NCI-H2029 treated with DMSO at 0.1 percent for 48 hours (cell line): ENCODE measurements at places on chromosomes 3 and 15.
A peak's percentile ranks its signal among the peaks of the same experiment; 100 is the strongest.

DNA sequence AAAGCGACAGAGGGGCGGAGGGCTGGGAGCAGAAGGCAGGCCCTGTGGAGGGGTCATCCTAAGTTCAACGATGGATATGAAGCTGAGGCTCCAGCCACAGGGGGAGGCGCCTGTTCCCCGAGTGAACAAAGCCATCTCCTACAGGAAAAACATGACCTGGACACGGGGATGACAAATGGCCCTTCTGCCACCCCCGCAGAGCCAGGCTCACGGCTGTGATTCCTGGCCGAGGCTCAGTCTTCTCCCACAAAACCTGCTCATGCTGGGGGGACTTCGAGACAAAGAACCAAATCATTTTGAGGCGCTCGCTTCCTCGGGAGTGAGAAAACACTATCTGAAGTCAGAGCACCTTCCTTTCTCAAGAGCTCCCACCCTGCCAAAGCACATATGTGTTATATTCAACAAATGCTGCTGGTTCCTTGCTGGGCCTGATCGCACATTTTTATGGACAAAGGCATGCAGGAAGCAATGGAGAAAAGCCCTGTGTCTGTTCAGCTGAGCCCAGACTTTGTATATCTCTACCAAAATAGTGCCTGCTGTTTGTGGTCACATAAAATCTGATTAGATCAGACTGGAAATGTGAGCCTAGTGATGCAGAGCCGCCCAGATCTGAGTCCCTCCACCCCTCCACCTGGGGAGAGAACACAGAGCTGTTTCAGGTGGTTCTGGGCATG lies 5.6 kb downstream of the RBP1 start:
- DNase-seq, result peak; percentile 21

DNA sequence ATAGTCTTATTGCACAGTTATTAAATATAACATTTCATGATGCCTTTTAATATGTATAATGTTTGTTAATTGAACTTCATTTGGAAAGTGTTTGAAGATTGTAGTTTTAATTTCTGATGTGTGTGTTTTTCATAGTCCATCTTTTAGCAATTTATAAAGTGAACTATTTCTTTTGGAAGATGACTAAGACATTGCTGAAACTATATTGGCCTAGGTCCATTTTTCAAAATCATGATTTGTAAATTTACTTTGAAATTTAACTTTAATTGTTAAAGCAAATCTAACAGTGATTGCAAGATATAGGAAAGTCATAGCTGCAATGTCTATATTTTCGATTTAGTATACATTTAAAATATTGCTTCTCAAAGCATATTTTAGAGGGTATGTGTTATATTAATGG lies 30.8 kb downstream of the MCTP2 start:
- no peak for DNase-seq

DNA sequence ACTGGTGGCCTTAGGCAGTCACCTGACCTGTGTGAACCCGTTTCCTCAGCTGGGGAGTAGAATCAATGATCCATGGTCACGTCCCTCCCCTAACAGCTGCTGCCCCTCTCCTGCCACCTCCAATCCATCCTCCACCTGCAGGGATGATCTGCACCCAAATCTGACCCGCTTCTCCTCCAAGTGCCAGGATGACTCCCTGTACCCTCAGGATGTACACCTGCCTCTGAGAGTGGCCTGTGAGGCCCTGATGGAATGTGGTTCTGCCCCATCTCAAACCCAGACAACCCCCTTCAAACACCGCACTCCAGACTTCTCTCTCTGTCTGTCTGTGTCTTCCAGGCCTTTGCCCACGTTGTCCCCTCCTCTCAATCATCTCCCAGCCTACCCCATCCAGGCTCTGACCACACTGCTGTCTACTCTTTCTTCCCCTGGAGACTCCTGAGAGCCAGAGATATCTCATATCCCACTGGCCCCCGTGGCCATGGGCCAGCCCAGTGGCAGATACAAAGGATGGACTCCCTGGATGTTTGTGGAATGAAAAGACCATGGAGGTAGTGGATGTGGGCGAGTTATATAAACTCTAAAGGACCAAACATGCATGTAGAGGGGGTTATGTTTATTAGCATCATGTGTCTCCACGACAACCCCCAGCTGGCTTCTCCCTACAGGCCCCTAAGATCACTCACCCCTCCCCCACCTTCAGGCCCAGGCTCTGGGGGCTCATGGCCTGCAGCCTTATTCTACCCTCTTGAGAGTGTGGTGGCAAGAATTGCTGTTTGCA lies 84.9 kb downstream of the SMAD6 start:
- DNase-seq, result no peak

DNA sequence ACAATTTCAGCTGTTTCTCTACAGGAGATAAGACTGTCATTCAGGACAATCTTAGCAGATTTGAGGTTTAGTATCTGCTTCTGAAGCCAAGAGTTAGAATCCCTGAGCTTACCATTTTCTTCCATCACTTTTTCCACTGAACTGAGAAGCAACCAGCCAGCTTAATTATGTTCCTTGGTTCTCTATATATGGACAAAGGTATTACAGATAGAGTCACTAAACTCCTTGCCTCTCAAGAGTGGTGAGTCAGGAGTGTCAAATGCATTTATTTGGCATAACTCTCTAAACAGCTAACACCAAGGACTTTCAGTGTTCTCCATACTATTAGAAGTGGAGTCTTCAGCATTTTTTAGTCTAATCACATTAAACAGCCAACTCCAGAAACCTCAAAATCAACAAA lies 239.3 kb downstream of the ALCAM start:
- no peak for DNase-seq

DNA sequence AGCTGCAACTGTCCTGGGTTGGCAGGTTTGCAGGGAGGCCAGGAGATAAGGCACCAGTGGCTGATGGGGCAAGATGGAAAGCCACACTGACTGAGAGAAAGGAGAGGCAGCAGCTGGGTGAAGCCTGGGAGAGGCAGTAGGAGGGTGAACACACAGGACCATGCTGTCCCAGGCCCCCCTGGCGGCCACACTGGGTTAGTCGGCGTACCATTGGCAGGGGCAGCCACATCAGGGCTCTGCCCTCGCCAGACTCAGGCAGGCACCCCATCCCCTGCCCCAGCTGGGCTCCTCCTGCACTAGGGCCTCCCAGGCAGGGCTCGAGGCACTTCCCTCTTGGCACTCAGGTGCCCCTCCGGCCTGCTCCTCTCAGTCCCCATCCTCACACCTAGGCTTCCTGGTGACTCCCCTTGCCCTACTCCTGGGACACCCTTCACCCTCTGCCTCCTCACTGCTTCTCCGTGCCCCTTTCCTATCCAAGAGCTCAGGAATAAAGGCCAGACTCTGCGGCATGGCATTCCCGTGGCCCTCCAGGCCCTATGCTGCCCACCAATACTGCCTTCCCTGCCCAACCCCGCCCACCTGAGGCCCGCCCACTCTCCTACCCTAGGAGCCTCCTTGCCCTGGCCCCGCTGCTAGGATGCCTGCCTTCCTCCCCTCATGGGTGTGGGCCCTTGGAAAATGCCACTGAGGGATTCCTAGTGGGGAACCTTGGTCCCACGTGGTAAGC lies 28.7 kb upstream of the DUSP7 start:
- no peak for DNase-seq

DNA sequence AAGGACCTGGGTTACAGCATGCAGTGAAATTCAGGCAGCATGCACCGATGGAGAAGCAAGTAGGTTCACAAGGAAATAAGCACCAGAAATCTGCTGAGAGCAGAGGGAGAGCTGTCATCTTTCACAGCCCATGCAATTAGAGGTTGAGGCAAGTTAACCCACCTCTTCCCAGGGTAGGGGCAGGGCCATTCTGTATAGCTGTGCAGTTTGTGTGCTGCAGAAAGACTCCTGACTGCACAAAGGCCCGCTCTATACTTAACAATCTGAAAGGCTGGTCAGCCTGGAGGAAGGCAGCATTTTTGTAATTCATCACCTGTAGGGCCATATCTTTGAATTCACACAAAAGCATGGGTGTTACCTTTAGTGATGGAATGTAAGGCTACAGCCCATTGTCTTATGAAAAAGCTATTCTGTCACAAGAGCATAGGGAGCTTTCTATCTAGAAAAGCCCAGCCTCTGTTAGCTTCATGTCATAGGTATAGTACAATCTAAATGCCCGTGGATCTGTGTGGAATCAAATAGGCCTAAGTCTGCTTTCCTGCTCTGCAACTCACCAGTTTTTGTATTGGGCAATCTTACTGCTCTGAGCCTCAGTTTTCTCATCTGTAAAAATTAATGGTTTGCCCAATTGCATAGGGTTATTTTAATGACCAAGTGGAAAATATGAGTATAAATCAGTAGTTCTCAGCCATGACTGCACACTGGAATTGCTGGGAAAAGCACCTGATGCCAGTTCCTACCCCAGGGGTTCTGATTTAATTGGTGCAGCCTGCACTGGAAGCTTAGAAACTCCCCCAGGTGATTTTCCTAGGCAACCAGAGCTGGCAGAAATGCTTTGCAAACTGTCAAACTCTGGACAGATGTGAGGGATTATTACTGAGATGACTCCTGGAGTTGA lies 65.2 kb downstream of the ATP13A5 start:
- no peak for DNase-seq

- no peak for DNase-seq
Observed at GRCh38 chr3:100562224-100562857, 47.1 kb upstream of the ADGRG7 start.

- DNase-seq, result no peak
Observed at GRCh38 chr3:52088445-52089367, 32.3 kb upstream of the DUSP7 start.

DNA sequence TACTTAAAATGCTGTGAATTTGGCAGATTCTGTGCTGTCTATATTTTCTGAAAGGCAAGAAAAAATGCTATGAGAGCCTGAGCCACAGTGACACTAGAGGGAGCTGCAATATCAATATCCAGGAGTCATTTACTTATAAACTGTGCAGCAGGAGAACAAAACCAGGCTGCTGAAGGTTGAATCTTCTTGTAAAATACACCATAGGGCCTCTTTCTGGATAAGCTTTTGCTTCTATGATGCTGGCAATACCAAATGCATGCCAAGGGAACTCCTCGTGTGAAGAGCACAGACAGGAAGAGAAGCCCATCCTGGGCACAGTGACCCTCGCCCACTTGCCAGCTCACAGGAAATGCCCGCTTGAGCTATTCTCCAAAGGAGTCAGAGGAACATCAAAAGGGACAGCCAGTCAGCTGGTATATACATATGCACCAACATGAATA lies 48.0 kb upstream of the TSPAN3 start:
- DNase-seq, result peak; percentile 36

DNA sequence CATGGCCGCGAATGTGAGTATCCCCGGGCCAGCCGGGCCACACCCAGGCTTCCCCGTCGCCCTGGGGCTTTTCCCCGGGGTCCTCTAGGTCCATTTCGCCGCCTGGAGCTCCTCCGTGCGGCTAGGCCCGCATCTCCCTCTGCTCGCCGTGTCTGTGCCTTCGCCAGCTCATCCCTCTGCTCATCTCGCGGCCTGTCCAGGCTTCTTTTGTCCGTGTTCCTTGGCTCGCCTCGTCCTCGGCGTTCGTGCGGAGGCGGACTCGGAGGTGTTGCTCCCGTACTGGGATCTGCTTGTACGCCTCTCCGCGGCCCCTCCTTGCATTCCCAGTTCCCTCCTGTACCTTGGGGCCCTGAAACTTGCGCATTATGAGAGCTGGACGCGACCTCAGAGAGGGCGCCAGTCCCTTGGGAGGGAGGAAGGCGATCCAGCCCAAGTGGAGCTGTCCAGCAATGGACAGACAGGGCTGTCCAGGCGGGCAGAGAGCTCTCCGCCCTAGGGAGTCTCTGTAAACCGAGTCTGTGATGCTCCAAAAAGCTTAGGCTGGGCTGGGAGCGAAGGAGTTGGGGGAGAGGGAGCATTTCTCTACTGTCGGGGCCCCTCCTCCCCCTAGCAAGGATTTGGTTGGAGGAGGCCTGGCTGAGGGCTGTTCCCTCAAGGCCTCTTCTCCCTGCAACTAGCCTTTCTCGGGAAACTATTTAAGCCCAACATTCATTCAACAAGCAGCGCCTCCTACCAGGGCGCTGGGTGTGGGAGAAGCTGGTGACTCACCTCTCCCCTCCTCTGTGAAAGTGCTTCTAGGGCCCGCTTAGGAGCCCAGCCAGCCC lies 553 bp downstream of the TMEM43 start:
- DNase-seq, result no peak

DNA sequence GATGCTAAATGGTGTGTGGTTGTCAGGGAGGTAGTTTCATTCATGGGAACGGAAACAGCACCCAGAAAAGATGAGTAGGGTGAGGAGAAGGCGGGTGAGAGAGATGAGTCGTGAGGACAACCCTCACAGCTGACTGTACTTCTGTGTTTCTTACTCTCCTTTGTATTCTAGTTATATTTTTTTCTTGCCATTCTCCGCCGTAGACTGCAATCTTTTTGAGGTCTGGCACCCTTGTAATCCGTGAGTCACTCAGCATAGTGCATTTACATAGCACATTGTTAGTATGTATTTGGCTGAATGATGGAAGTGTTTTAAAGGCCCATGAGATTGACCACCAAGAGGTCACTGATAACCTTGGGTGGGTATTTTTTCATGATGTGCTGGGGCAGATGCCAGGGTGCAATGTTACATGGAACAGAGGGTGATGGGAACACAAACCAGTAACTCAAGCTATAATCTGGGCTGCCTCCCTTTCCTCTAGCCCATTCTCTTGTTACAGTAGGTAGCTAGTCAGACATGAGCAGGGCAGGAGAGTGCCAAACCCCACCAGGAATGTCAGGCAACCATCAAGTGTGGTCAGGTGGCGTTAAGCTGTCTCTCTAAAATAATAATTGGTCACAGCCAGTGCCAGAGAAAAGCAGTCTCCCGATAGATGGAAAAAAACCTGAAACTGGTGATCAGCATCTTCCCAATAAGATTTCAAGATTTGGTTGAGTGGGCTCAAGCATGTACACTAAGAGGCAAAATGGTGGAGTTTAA lies 18.8 kb upstream of the DGKG start:
- DNase-seq, result no peak

- no peak for DNase-seq
Observed at GRCh38 chr3:161371441-161372320, at the start of gene SPTSSB. TSS of gene SPTSSB (minus strand) at chr3:161371517. CDS start at chr3:161346323, 25,194 bp downstream.

GRCh38 chr15:96629511-96629910 lies 299.0 kb downstream of the NR2F2 start:
- DNase-seq, result no peak

DNA sequence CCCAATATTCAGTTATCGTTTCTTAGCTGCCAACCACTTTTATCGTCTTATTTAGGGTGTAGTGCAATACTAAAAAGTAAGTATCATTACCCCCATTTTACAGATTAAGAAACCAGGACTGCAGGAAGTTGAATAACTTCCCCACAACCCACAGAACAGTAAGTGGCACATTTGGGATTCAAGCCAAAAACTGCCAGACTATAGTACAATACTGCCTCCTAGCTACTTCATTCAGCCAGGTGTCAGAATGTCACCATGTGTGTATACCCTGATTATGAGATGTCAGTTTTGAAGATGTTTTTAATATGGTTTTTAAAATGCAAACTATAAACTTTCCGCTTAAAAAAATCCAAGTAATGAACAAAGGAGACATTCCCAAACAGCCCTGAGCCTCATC lies 74.2 kb upstream of the PROK2 start:
- peak; percentile 3 for DNase-seq

DNA sequence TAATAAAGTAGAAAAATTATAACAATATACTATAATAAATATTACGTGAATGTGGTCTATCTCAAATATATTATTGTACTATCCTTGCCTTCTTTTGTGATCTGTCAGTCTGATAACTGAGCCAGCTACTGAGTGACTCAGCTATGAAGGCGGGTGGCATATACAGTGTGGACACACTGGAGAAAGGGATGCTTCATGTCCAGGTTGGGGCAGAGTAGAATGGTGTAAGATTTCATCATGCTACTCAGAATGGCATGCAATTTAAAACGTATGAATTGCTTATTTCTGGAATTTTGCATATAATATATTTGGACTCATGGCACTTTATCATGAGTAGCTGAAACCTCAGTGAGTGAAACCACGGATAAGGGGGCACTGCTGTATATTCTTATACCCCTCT lies 172.9 kb upstream of the TBC1D5 start:
- DNase-seq, result no peak

- DNase-seq, result no peak
Observed at GRCh38 chr3:195039180-195039843, 231.6 kb downstream of the XXYLT1 start.
